Muscle of back (tissue), 13 donors: ENCODE measurements at places on chromosomes 13 and 19. TPM values are rescaled to one million over a fixed set of nuclear protein-coding genes. Genes with fewer than 3 reads are reported as not detected.

DNA sequence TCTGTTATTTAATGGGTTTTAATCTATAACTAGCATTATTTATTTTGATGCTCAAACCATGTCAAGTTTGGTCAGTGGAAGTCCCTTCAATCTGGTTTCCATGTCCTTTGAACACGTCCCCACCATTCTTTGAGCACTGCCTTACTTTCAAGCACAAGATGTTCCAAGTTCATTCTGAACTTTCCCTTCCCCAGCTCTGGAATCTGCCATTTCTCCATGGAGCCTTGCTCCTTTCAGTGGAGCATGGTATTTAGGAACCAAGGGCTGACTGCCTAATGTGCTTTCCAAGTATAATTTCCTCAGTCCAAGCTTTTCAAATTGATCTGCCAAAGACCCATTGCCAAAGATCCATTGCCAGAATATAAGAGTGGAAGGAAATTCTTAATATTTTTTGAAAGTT lies 1.1 kb upstream of the ZNF546 start:
- no peak for DNase-seq

- no peak for DNase-seq
These were observed 934 bp downstream of the N4BP2L2 start for GRCh38 chr13:32537580-32538142.

DNA sequence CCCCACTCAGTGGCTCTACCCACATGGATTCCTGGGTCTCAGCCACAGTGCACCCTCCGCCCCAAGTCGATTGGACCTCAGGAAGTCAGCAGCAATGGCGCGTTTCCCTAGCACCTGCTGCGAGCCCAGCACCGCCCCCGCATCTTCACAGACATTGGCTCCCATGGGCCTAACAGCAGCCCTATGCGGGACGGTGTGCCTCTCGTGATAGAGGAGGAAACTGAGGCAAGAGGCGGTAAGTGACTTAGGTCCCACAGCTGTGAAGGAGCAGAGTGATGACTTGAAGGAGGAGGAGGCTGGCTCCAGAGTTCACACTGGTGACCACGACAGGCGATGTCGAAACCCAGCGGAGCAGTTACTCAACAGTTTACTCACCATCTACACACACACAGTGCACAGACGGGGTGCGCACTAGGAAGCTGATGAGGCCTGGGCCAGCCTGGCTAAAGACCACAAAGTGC lies 104.5 kb upstream of the SOX1 start:
- no peak for DNase-seq

GRCh38 chr19:41415154-41415571 lies 12.0 kb downstream of the B3GNT8 start:
- no peak for DNase-seq

GRCh38 chr19:46015687-46016425 lies 7.0 kb downstream of the PGLYRP1 start:
- no peak for DNase-seq

DNA sequence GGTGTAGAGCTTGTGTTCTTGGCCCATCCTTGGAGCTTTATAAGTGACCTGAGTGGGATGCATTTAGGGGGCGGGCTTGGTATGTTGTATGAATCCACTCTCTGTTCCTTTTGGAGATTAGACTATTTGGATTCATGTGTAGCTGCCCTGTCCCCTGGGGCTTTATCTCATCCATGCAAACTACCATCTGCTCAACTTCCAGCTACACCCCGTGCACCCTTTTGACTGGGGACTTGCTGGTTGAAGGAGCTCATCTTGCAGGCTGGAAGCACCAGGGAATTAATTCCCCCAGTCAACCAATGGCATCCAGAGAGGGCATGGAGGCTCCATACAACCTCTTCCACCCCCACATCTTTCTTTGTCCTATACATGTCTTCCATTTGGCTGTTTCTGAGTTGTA lies 6.1 kb downstream of the CLEC4M start:
- no peak for DNase-seq

GRCh38 chr13:33185853-33186252 lies 99.7 kb downstream of the STARD13 start:
- no peak for DNase-seq

- no peak for DNase-seq
These were observed 530.6 kb upstream of the SPRY2 start for GRCh38 chr13:80871481-80871880.

- no peak for DNase-seq
These were observed 42.0 kb upstream of the IPO5 start for GRCh38 chr13:97911311-97912138.

DNA sequence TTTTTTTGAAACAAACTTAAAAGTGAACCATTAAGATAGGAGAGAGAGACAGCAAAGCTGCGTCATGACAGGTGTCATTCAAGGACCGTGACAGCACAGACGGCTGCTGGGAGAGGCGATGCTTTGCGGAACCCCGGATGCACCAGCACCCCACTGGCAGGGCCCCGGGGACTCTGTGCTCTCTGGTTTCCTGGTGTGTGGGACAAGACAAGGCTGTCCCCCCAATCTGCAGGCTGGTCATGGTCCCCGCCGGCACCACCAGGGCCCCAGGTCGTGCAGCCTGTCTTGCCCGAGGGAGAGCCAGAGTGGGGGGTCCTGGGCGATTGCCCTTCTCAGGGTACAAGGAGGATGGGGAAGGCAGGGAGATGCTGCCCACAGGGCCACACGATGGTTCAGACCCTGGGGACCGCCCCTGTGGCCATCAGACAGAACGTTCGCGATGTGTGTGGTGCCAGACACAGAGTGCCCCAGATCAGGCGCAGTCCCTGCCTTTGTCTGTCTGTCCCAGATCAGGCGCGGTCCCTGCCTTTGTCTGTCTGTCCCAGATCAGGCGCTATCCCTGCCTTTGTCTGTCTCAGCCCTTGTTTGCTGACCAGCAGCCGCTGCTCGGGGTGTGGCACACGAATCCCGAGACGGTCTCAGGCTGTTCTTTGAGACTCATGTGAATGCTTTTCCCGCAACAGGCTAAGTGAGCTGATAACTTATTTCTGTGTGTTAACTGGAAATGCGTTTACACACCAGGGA lies 36.1 kb downstream of the ADPRHL1 start:
- DNase-seq = no peak

CHST8 gene
- 0.13 TPM for polyA plus RNA-seq

SIRT6 gene
- 10.0 TPM for polyA plus RNA-seq

CGB8 gene
- polyA plus RNA-seq = 1.2 TPM

GRK1 gene
- 0.18 TPM for polyA plus RNA-seq
